Foreskin keratinocyte (primary cell): ENCODE measurements at places on chromosomes 3 and 15.

GRCh38 chr3:40780925-40781406, 256.2 kb downstream of the ZNF621 start:
- DNase-seq: peak; percentile 29

GRCh38 chr3:24296441-24297205, 198.0 kb downstream of the THRB start:
- no peak for DNase-seq

- no peak for DNase-seq
Measured at GRCh38 chr3:105499961-105500360, 133.3 kb downstream of the ALCAM start.

GRCh38 chr15:64525828-64526530, 65.6 kb downstream of the ZNF609 start:
- no peak for DNase-seq

DNA sequence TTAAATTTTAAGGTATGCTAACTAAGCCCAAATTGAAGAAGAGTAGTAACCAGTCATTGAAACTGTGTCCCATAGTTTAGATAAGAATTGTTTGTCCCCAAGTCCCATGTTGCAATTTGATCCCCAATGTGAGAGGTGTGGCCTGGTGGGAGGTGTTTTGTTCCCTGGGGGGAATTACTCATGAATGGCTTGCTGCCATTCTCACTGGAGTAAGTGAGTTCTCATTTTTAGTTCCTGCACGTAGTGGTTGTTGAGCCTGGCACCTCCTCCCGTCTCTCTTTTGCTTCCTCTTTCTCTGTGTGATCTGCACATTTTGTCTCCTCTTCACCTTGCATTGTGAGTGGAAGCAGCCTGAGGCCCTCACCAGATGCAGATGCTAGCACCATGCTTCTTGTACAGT, 1271.0 kb downstream of the NSUN3 start:
- peak; percentile 19 for DNase-seq

GRCh38 chr3:86993704-86994103, 2.8 kb upstream of the VGLL3 start:
- no peak for DNase-seq

DNA sequence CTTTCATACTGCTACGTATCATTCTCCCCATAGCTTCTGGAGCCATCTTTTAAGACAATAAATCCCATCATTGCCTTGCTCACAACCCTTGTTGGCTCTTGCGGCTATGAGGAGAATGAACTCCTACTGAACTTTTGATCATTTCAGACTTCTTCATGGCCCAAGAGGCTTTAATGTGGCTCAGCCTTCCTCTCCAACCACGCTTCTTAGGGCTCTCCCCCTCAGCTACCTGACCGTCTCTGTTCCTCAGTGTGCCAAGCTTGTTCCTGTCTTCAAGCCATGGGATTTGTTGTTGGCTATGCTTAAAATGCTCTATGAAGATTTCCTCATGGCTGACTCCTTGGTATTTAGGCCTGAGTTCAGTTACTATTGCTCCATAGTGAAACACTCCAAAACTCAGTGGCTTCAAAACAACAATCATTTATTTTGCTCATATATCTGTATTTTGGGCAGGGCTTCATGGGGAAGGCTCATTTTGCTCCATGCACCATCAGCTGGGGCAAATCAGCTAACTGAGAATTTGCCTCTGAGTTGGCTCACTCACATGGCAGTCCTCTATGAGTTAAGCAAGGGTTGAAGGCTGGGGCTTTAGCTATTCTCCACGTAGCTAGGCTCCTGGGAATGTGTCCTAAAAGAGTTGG, 47.5 kb downstream of the FOXL2 start:
- no peak for DNase-seq

DNA sequence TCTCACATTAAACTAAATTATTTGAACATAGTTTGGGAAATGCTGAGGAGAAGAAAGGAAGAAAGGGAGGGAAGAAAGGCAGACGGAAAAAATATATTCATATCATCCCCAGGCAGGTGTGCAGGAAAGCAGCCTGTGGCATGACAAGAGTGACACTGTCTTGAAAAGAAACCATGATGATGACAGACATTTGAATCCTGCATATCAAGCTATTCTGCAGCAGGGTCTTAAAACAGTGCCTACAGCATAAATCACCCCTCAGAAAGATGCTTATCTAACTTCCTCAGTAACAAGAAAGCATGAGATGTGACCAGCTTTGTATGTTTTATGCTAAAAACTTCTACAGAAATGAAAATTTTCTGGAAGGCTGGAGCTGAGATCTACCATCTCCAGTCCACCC, 144.5 kb upstream of the GRM7 start:
- no peak for DNase-seq

GRCh38 chr3:68009900-68010299, 355.5 kb upstream of the SUCLG2 start:
- DNase-seq: no peak

GRCh38 chr15:56031402-56031801, 38.0 kb upstream of the NEDD4 start:
- no peak for DNase-seq

DNA sequence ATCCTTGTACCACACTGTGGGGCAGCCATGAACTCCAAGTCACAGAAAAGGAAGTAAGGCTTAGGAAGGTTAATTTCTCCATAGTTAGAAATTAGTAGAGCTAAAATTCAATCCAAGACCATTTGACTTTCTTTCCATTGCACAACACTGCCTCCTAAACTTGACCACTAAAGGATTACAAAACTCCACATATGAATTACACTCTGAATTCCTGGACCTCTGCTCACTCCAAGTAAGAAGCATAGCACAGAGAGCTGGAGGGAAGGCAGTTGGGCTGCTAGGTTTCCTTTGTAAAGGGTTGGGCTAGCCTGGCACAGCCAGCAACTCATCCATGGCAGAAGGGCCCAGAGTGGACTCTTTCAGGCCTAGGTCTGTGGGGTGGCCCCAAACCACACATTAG, 134.4 kb downstream of the MYLK start:
- DNase-seq: peak; percentile 28

GRCh38 chr3:28376424-28376823, 27.8 kb upstream of the AZI2 start:
- DNase-seq: no peak

DNA sequence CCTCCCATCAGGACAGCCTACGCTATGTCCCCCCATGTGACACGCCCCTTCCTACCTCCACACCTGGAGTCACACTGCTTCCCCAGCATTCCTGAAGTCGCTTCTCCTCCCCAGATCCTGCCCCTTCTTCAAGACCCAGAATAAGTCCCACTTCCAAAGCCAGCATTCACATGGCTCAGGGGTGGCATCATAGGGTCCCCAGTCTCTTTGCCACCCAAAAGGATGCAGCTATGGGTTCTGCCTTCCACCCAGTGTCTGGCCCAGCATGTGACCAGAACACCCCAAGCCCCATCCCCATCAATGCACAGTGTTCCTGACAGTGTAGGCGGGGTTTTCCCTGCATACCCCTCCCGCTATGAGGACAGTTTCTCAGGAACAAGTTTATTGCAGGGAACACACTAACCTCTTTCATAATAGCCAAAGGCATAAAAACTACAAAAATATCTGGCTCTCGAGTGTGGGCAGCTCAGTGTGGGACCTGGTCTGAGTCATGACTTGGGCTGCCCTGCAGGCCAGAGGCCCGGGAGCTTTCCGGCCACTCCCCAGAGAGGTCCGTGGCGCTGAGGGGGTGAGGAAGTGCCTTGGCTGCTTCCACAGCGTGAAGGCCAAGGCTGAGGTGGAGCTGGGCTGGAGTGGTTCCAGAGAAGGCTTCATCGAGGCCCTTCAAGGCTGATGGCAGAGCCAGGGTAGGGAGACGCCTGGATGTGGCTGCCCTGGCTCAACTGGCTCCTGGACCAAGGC, 5.8 kb downstream of the ISLR start:
- DNase-seq: no peak

GRCh38 chr3:39255503-39256325, 24.1 kb downstream of the CX3CR1 start:
- DNase-seq: no peak

DNA sequence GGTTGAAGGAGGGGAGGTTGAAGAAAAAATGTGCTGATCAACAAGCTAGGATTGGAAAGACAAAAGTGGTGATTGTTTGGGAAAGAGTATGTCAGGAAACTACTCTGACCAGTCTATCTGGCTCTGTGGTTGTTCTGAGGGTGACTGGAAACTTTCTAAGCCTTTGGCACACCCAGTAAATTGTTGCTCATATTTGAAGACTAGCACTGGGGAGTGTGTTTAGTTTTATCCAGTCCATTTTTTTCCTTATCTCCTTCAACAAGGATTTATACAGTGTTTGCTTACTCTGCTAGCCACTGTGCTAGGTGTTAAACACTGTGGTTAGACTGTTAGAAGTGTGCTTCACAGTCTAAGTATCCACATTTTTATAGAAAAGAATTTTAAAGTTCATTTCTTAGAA, 28.8 kb downstream of the PPM1L start:
- DNase-seq: peak; percentile 36

DNA sequence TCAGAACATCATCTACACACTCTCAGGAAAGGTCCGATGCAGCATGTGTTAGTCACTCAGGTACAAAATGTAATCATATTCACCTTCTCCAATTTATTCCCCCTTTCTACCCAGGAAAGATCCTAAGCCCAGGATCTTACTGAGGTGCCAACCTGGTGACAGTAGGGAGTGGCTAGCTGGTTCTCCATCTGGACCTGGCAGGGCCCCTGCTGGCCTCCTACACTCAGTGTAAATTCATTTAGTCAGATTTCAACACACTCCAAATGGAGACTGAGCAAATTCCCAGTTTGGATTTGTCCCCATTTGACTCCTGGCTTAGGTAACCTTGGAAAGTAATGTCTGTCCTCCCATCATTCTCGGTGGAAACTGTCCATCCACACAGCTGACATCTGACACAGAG, 47.3 kb downstream of the SYNPR start:
- DNase-seq: no peak

- no peak for DNase-seq
Measured at GRCh38 chr15:35393398-35393797, 152.6 kb downstream of the DPH6 start.

DNA sequence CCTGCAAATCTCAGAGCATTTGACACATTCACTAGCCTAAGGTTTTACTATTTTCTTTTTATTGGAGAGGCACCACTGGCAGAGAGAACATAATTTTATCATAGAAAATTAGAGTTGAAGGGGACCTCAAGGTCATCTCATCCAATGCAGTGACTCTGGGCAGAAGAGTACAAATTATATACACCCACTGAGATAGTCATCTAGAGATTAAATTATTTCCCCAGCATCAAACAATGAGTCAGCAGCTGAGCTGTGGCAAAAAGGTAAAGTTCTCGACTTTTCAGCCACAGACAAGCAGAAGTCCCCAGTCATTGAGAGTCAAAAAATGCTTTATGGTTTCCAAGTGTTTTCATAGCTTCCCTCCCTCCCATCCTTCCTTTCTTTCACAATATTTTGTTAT, 39.3 kb upstream of the SEMA6D start:
- DNase-seq: no peak

GRCh38 chr3:68878322-68878721, 54.0 kb downstream of the TAFA4 start:
- peak; percentile 7 for DNase-seq

GRCh38 chr3:101478980-101479379, 34.0 kb downstream of the SENP7 start:
- no peak for DNase-seq

GRCh38 chr15:101147181-101147580, 104.7 kb downstream of the CHSY1 start:
- DNase-seq: no peak

GRCh38 chr3:40582401-40583027, 57.8 kb downstream of the ZNF621 start:
- DNase-seq: no peak

DNA sequence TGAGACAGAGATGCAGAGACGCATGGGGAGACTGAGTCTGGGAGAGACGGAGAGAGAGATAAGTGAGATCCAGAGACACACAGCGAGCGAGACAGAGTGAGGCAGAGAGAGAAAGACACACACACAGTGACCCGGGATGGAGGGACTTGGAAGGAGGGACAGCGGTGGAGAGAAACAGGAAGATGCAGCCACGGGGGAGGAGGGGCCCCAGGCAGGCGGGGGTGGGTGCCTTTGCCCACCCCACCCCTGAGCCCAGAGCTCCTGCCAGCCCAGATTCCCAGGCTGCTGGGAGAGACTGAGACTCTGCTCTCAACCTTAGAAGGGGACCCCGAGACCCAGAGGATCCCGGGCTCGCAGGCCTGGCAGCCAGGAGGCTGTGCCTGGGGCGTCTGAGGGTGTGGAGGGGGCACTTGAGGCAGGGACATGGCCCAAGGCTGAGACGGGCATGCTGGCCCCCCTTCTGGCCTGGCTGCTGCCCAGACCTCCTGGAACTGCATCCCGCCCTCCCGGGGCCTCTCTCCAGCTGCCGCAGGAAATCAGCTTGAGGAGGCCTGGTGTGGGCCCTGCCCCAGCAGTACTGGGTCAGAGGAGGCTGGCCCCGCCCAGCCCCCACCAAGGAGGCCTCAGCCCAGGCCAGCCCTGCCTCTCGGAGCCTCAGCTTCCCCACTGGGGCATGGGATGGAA, 18.1 kb downstream of the H1-8 start:
- DNase-seq: no peak

- DNase-seq: no peak
Measured at GRCh38 chr3:95655363-95655986, 1158.9 kb upstream of the EPHA6 start.

DNA sequence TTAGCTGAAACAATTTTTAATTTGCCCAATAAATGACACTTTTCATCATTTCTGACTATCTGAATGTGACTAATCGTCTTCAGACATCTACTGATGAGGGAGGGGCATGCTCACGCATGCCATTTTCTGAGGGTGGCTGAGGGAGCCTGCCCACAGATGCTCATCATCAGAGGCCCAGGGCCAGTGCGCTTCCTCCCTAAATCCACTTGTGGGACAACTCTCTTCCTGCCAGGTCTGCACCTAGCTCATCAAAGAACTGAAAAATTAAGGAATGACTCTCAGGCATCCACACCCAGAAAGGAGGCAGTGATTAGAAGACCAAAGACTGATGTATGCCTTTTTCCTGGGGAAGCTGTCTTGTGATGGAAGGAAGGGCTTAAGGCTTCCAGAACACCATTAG, 22.8 kb downstream of the RTP3 start:
- peak; percentile 77 for DNase-seq

GRCh38 chr3:161770484-161771386, 274.1 kb downstream of the OTOL1 start:
- DNase-seq: no peak

- DNase-seq: peak; percentile 92
Measured at GRCh38 chr3:99637368-99638111, 854 bp upstream of the COL8A1 start.

DNA sequence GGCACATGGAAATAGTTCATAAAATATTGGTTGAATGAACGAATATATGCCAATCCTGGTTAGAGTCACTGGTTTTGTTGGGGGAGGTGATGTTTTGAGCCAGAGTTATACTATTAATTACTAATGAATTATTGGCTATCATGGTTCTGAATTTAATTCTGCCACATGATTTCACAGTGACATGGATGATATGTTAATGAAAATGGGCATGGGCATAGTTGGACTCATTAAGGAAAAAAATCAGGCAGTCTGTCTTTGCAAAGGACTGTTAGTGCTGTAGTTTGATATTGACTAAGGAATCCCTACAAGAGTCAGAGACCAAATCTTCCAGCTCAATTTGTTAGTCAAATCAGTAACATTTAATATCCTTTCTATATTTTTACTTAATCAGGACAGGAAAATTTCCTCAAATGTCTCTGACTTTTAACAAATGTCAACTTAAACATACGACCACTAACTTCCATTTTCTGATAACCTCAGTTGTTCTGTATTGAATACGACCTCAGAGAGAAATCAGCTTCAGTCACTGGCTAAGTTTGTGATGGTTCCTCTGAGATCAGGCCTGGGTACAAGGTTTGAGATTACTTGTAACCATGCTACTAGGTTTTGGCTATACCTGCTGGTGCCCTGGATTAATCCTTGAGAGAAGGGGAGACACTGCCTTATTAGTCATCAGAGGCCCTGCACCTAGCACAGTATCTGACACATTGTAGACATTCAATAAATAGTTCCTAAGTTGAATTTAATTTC, 13.3 kb downstream of the NFKBIZ start:
- no peak for DNase-seq
